ENCODE measurements at places on chromosomes 1 and 21.

DNA sequence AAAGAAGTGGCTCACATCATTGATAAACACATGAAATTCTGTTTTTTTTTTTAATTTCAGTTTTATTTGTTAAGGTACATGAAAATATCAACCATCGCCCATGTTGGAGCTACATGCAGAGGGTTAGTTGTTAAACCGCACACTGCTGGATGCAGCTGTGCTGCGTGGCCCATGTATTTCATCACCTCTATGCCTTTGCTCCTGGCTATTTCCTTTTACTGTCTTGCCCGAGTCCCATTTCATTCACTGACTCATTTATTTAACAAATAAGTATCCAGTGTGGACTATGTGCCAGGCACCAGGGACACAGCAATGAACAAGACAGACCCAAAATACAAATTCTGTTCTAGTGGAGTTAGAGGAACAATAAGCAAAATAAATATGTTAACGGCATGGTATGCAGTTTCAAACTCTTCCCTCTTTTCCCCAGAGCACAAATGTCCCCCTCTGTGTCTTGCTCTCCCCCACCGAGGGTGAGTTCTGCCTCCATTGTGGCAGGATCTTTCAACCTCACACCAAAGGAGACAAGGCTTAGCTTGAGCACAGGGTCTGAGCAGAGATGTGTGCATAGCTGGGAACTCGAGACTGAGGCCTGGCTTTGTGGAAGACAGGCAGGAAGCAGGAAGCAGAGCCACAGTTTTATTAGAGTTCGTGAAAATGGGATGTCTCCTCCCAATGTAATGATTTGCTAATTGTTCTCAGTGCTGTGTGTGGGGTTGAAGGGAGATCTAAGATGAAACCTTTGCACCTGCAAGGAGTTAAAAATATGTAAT is 44.6 kb downstream of the MAN1C1 start:
- no peak for DNase-seq

DNA sequence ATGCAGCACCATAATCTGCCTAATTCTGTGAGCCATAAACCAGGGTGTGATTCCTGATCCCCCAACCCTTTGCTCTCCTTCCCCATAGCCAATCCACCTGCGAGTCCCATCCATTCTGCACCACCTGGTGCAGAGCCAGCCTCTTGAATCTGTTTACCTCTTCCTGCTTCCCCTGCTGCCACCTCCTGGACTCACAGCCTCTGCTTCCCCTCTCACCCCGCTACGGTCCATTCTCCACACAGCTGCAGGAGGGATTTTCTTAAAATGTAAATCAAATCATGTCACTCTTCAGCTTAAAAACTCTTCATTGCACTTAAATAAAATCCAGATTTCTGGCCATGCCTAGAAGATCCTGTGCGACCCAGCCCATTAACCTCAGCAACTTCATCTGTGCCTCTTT is 186.7 kb downstream of the FOXD2 start:
- DNase-seq: peak; percentile 23

DNA sequence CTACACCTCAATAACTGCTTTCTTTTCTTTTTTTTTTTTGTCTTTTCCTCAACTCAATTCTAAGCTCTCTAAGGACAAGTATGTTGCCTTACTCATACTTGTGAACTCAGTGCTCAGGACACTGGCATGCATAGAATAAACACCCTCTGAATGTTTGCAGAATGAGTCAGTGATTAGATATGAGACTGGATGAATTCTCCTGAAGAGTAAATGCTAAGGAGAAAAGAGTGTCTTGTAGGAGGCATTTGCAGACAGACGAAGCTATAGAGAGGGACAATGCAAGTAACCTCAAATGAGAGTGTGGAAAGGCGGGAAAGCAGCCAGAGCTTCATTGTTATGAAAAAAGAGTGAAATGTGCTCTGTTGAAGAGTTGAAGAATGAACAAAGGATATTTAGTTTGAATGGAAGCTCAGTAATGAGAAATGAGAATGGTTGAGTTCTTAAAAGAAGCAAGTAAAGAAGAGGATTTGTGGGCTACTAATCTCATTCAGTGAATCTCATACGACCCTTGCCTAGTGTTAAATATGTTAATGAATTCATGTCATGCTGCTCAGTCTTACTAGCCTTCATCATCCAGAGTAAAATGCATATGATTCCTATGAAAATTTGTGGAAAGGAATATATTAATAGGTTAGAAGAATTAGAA is 166.1 kb upstream of the DPYD start:
- peak; percentile 97 for DNase-seq

DNA sequence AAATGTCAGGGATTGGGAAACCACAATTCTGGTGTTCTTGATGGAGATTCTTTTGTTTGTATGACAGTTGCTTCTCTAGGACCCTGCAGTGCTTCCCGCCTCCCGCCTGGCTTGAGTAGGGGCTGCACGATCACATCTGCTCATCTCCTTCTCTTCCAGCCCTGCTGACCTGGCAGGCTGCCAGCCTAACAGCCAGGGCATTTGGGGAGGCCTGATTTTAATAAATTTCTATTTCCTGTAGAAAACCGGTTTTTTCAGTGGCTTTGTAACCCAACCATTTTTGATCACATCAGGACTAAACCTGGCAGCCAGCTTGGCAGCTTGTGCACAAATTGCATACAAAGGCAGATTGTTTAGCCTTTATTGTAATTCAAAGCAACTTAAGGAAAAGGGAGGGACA is 78.9 kb downstream of the UBE2U start:
- no peak for DNase-seq

- DNase-seq: no peak
Measured at GRCh38 chr21:42640486-42640885, 12.9 kb upstream of the PDE9A start.

DNA sequence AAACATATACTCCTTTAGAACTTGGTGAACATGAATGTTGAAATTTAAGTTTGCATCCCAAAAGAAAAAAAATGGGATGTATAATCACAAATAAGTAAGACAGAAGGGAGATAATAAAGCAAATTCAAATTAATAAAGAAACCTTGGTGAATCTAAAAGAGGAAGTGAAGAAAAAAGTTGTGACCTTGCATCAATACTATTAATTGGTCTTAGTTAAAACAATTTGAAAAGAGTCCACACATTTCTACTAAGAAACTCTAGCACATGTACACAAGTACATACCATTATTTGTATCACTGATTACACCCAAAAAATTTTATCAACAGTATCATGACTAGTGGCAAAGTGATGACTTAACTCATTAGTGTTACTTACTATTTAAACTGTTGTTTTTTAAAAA is 80.4 kb upstream of the SCYL3 start:
- no peak for DNase-seq

- DNase-seq: no peak
Measured at GRCh38 chr1:178465011-178465410, 31.8 kb downstream of the CLEC20A start.

GRCh38 chr1:231702331-231702730 is 75.7 kb downstream of the DISC1 start:
- DNase-seq: no peak

DNA sequence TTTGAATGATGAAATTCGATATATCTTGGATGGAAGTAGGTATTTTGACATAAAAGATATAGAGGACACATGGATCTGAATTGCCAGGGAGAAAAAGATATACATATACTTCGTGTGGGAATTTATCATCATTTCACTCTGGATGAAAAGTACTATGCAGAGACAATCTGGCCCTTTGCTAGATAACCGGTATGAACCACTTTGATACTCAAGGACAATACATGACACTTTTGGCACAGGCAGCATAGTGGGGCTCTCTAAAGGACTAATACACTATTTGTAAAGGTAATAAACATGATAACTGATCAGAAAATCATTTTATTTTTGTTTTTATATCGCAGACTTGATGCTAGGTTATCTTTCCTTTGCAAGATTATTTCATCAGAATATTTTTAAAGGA is 24.2 kb downstream of the JAK1 start:
- no peak for DNase-seq

DNA sequence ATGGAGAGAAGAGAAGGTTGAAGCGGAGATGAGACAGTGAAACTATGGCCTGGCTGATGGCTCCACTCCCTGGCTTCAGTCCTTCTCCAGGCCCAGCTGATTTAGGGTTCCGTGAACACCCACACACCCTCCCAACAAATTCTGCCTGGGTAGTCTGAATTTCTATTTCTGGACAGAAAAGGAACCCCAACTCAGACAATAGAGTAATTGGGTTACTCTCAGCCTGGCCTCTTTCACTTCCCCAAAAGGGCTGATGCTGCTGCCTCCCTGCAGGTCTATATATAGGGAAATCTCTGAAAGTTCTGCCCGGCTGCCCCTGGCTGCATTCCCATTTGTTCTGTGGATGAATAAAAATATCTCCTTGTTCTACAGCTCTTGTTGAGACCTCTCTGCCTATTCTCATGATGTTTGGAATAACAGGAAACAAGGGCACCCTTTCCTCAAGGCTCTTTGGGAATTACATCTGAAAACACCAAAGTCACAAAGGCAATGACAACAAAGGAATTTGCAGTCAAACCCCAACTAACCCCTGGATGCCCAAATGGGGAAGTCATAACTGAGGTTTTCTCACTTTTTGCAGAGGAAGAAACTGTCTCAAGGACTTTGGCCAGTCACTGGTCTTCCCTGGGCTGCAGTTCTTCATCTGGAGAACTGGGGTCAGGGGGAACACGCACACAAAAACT is 11.4 kb upstream of the ZSCAN20 start:
- DNase-seq: no peak

DNA sequence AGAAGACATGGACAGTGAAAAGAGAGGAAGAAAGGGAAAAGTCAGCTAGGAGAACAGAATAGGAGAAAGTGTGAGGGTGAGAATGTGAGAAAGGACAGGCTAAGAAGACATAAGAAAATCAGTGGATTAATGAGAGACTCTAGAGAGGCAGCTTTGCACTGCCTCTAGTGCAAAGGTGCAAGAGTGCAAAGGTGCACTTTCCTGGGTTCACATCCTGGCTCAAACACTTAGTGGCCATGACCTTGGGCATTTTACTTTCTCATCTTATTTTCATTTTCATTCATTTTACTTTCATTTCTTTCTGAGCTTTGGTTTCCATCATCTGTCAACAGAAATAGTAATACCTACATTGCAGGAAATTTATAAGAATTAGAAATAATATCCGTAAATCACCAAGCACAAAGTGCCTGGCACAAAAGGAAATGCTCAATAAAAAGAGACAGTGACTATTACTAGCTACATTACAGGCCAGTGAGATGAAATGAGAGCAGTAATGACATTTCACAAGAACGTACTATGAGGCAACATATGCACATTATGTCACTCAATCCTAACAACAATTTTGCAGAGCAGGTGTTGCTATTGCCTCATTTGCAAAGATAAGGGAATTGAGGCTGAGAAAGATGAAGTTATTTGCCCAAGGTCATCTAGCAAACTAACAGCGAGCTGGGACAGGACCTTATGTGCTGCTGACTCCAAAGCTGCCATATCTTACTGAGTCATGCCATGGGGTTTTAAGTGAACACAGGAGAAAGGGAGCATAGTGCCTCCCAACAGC is 107.0 kb upstream of the TLR5 start:
- DNase-seq: no peak

DNA sequence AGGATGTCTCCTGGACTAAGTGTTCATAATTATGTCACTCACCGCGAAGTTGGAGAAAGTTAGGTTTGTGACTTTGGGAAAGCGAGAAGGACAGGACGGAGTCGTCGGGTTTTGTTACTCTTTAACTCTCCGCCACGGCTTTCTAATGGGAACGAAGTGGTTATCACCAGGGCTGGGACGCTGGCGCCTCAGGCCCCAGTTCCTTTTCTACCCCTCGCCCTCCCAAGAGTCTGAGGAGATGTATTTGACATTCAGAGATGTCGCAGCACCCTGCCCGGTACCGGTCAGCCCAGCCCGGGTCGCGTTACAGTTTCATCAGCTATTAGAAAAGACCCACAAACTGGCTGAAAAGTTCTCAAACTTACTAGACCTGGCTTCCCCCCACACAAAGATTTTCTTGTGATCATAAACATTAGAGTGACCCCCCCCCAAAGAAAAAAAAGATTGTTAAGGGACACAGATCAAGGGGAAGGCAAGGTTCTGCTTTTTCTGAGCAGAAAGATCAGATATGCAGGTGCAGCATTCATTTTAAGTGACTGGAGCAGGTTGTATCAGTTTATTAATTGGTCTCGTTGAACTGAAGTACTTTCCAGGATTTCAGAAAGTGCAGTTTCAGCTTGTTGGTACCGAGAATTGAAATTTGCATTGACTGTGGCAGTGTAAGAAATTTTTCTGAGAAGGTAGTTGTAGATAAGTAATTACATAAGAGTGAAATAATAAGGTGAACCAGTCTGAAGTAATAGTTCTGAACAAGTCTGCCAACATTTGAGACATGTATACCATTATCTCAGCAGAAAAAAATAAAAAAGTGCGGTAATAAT is 859 bp upstream of the ZBTB18 start:
- DNase-seq: no peak

GRCh38 chr1:240663169-240663879 is 51.4 kb upstream of the GREM2 start:
- peak; percentile 46 for DNase-seq

DNA sequence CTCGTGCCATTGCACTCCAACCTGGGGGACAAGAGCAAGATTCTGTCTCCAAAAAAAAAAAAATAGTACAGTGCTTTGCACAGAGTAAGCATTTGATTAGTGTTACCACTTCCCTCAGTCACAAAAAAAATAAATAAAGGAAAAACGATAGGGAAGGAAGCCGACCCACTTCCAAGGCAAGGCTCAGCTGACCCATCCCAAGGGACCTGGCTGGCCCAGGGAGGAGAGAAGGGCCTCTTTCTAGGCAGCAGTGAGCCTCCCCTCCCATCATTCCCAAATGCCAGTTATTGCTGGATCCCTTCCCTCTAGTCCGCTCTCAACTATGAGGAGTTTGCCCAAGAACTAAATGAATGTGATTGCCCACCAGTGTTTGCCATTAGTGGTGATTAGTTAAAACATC is 77.8 kb downstream of the TMEM53 start:
- no peak for DNase-seq

DNA sequence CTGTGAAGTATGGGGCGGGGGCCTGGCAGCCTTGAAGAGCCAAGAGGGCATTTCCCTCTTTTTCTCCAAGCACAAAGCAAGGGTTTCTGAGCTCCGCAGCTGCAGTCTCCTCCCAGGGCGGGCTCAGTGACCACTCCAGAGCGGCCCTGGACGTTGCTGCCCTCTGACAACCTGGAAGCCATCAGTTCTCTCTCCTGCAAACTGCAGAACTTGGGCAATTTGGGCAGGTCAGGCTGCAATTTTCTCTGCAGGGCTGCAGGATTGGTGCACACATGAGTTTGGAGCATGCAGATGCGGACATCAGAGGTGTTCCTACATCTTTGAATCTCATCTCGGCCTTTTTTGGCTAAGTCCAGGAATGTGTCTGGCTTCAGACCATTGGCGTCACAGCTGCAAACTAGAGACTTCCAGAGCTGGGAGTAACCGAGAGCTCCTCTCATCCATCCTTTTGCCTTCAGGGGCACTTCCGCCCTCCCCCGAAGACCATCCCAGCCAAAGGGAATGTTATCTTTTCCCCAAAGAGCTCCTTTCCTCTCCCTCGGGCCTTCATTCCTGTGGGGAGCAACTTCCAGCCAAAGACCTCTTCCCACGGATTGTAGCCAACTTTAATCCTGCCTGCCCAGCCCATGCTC is 139.6 kb upstream of the WNT4 start:
- DNase-seq: peak; percentile 38
